NCI-H1694 (cell line): ENCODE measurements at places on chromosomes 11 and 22.

- no peak for DNase-seq
Measured at GRCh38 chr11:128022007-128022368, 565.4 kb downstream of the ETS1 start.

DNA sequence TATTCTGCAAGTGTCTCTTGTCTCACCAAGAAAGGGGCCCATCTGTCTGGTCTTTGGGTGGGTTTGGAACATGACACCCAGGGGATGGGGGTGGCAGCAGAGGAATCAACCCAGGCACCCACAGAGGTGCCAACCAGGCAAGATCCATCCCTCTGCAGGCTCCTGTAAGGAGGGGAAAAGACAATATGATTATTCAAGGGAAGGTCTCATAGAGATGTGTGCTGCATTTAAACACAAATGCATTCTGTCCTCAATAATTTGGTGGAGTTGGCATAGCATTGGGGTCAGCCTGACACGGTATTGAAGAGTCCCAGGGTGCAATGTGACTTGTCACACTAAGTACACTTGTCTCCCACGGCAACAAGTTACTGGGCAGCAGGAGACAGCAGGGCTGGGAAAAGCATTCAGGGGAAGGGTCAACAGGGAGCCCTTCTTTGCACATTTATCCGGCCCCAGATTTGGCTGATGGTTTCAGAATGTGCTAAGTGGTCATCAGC lies 33.1 kb upstream of the SPON1 start:
- DNase-seq, result no peak

GRCh38 chr11:21635394-21636145 lies 557.3 kb upstream of the ANO5 start:
- DNase-seq, result no peak

GRCh38 chr22:22815397-22816170 lies 72.0 kb upstream of the IGLL5 start:
- no peak for DNase-seq

DNA sequence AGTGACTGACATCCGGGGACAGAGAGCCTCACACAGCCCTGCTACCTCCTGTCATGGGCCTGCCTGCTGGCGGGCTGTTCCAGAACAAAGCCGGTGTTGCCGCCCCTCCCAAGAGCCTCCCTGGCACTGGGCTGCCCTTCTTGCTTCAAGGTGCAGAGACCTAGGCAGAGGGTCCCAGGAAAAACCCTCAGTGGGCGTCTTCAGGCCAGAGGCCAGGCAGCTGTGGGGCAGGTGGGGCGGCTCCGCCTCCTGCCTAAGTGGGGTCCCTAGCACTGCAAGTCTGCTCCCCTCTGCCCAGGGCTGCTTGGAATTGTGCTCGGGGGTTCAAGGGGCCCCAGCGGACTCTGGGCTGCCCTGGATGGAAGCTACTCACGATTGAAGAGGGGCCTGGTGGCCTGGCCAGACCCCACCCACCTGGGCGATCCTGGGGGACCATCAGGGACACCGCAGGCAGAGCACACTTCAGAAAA lies 20.4 kb upstream of the GNB1L start:
- DNase-seq, result no peak

GRCh38 chr11:92154110-92154509 lies 70.5 kb upstream of the FAT3 start:
- no peak for DNase-seq

DNA sequence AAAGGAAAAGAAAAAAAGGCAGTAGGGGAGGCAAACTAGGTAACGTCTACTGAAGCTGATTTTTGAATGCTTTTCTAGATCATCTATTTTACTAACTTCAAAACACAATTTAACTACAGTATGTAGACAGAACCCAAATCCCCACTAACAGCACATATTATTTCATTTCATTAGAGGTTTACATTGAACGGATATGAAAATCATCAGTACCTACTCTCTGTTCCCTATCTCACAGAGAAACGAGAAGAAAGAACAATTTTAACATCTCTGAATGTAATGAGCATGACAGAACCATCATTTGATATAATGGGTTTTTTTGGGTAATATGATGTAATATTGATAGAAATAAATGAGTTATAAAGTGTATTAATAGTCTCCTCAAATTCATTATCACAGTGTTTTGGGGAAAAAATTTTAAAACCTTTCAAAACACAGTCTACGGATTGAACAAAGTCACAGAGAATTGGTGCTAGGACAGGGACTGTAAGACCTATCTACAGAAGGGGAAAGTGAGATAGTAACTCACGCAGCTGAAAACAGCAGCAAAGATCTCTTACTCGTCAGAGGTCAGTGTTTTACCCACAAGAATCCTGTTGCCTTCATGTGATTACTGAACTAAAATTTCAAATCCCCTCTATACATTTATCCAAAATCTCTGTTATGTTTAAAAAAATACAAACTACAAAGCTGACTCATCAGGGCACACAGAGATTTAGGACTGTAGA lies 77.3 kb downstream of the ZBTB44 start:
- no peak for DNase-seq

- DNase-seq, result no peak
Measured at GRCh38 chr11:44310463-44311272, 729 bp upstream of the ALX4 start.

GRCh38 chr11:32044158-32044863 lies 46.6 kb upstream of the RCN1 start:
- DNase-seq, result no peak

DNA sequence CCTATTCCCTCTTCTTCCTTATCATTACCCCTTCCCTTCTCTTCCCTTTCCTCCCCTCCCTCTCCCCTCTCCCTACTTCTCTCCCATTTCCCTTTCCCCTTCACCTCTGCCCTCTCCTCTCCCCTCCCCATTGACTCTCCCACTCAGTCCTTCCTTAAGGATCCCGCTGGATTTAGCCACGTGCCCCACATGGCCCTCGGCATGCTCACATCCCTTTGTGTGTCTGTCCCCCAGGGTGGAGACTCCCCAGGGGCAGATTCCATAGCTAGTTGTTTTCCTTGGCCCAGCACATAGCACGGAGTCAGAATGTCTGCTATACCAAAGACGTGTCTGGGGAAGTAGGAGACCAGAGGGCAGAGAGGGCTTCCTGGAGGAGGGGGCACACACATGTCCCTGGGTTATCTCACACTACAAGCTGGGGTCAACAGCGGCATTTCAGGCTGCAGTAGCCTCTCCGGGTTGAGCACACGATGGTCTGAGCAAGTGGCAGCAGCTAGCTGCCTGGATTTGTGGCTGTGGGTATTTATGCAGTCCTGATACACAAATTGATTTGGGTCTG lies 487.0 kb downstream of the TBC1D22A start:
- no peak for DNase-seq

- no peak for DNase-seq
Measured at GRCh38 chr11:25065746-25066145, 568.9 kb downstream of the LUZP2 start.

- DNase-seq, result no peak
Measured at GRCh38 chr22:44942056-44942455, 67.7 kb downstream of the PHF21B start.

DNA sequence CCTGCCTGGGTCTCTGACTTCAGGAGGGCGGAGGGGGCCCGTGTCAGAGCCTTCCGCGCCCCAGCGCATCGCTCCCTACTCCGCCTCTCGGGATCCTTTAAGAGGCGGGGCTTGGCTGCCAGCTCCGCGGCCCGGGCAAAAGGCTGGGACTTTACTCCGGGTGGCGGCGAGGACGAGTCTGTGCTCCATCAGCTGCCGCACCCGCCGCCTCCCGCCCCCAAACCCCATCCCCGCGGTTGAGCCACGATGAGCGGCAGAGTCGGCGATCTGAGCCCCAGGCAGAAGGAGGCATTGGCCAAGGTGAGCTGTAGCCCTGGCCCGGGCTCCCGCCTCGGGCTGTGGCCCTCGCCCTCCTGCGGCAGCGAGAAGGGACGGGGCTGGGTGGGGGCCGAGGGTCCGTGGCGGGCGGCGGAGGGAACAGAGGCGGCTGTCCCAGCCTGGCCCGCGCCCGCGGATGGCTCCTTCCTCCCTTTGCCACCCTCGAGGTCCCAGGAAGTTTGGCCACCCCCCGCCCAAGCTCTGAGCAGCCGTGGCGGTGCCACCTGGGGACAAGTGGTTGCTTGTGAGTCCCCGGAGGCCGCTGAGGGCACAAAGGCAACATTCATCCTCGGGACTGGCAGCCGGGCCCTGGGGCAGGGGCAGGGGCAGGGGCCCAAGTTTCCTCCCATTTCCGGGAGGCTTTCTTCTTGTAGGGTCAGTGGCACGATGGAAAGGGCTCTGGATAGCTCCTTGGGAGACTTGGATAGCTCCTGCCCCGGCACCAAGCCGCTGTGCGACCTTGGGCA lies at the start of gene SEC14L2:
TSS of gene SEC14L2 (plus strand) at position 148 of the 785 bp plus-strand sequence. CDS start at position 247, 99 bp downstream.
- DNase-seq, result no peak

DNA sequence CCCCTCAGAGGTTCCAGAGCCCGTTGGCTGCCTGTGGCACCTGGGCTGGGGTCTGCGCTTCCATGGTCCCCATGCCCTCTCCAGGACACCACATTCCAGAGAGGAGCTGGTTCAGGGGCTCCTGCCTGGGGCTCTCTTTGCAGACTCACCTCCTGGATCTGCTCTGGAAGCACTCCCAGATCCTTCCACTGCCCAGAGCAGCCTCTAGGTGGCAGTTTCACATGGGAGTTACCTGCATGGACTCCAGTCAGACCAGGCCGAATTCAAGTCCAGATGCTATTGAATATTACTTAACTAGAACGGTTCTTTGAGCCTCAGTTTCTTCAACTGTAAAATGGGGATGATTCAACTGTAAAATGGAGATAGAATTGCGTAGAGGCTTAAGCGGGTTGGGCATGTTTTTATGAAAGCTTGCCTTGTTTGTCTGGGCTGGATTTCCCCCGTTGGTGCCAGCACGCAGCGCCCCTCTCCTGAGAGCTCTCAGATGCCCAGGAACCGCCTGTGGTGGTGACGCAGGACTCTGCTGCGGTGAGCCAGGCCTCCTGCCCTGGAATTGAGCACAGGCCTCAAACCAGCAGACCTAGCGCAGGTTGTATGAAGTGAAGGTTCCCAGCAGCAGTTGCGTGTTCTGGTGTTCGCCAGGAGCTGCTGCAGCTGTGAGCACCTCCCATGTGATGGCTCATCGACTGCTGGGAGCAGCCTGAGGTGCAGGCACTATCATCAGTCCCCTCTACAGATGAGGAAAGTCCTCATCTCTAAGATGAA lies 44.2 kb downstream of the LMO1 start:
- DNase-seq, result peak; percentile 49

- no peak for DNase-seq
Measured at GRCh38 chr11:4454021-4454420, 4.9 kb downstream of the OR52K2 start.

DNA sequence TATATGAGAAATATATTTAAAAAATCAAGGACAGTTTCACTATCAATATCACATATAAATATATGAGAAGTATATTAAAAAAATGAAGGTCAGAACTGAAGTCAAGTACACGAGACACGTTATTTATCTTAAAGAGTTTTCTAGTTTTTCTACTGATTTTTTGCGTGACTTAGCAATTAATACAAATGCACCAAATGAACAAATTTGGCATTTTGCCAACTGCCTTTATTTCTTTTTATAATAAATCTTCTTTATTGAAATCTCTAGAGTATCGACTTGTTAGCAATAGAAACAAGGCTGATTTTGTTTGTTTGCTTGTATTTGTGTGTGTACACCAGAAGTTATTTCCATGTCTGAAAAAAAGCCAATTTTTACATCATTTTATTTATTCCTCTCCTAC lies 1684.7 kb upstream of the RAG2 start:
- DNase-seq, result no peak

- no peak for DNase-seq
Measured at GRCh38 chr11:76577226-76577920, 93.2 kb downstream of the LRRC32 start.

DNA sequence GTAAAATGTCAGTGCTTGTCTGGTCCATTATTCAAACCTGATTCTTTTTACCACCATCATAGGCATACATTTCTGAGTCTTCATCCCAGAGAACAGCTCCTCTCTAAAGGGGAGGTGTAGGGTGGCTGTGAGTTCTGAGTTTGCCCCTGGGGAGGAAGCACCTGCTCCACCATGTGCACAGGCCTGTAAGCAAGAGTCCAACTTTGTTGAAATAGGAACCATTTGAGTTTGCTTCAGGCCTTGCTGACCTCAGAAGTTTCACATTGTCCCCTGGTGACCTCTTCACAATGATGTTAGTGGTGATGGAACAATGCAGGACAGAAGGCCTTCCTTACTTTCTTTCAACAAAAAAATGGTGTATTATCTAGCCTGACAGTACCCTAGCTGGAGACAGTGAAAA lies 54.6 kb upstream of the TOP3B start:
- no peak for DNase-seq

DNA sequence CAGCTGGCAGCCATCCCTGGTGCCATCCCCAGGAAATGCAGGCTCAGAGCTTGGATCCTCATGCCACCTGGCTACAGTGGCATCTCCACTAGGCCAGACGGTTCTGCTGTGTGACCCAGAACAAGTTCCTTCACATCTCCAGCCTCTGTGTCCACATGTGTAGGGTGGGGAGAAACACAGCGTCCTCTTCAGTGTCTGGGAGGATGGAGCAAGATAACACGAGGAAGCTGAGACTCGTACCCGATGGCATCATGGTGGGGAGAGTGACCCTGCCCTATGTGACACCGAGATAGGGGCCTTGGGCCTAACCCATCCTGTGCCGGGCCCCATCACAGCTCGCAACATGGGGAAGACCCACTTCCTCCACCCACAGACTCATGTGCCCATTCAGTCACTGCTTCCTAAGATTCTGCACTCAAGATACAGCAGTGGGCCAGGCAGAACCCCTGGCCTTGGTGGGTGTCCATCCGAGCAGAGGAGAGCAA lies 78.5 kb downstream of the MORC2 start:
- DNase-seq, result no peak

GRCh38 chr11:95147364-95147905 lies 57.8 kb downstream of the ENDOD1 start:
- DNase-seq, result no peak

DNA sequence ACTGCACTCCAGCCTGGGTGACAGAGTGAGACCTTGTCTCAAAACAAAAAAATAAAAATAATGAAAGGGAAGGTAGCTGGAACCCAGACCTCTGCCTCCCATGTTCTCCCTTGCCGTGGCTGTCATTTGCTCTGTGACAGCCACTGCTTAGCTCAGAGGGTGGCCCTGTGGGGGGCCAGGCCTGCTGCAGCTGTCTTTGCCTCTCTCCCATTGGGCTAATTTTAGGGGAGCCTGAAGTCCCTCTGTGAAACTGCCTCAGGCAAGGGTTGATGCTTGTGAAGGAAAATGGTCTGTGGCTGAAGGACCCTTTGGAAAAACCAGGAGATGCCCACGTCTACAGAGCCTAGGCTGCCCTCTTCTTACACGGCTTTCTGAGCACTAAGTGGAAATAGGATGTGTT lies 42.9 kb downstream of the C11orf91 start:
- no peak for DNase-seq

DNA sequence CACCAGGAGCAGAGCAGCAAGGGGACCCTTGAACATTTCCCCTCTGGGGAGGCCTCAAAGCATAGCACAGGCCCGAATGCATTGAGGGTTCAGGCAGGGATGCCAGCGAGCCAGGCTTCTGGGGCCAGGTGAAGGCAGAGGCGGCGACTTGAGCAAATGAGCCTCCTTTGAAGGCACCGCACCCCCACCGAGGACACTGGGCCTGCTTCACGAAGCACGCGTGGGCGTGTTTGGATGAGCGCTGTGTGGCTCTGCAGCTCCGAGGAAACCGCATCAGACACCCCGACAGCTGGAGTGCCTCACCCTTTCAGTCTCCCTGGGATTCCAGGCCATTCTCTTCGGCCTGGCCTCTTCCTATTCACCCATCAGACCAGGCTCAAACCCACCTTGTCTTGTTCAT lies 301.8 kb downstream of the NTM start:
- DNase-seq, result no peak

GRCh38 chr11:75387736-75388294 lies 11.5 kb upstream of the RPS3 start:
- no peak for DNase-seq

GRCh38 chr11:84164728-84165127 lies 878.6 kb upstream of the CCDC90B start:
- DNase-seq, result no peak
